Activated CD4-positive, alpha-beta memory T cell treated with anti-CD3 and anti-CD28 coated beads, Interleukin-2, amount 10 ng/mL, durations not matched to agents 7 days and 5 days (primary cell): ENCODE measurements at places on chromosomes 7 and 10. TPM values are rescaled to one million over a fixed set of nuclear protein-coding genes. Genes with fewer than 3 reads are reported as not detected.

The OR2A2 gene
- not detected for total RNA-seq

The STEAP4 gene
- not detected for total RNA-seq

The OR9A2 gene
- not detected for total RNA-seq

GRCh38 chr7:119578116-119578515 is 694.9 kb upstream of the KCND2 start:
- no peaks in the 10 kb centered on the region for H3K4me1 ChIP-seq
- no peak overlapping the region for H3K4me3 ChIP-seq
- H3K27ac ChIP-seq, result no peak overlapping the region
- DNase-seq, result no peak
- no peaks in the 10 kb centered on the region for H3K27me3 ChIP-seq
- H3K36me3 ChIP-seq, result no peaks in the 10 kb centered on the region

DNA sequence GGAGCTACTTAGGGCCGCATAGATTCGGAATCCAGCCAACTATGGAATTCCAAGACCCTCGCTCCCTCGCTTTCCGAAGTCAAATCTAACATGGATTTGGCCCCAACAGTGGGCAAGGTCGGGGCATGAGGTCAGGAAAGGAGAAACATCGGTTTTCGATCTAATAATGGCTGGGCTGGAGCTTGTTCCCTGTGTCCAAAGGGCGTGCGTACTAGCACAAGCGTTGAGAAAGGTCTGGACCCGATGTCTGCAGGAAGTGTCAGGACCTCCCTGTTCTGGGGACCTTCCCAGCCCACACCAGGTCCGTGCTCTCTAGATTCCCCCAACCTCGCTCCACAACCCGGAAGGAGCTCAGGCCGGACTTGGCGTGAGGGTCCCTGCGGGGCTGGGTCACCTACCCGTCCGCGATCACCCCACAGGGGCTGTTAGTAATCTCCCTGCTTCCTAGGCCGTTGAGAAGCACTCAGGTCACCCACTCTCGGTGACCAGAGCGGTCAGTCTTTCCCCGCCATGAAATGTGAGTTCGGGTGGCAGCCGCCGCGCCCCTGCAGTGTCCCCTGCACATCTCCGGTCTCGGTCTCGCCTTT is 4.8 kb downstream of the FEZF1 start:
- no peak overlapping the region for H3K27ac ChIP-seq
- peaks cover 5% of the 10 kb centered on the region for H3K36me3 ChIP-seq
- no peak for DNase-seq
- no peaks in the 10 kb centered on the region for H3K4me1 ChIP-seq
- H3K4me3 ChIP-seq, result no peak overlapping the region

DNA sequence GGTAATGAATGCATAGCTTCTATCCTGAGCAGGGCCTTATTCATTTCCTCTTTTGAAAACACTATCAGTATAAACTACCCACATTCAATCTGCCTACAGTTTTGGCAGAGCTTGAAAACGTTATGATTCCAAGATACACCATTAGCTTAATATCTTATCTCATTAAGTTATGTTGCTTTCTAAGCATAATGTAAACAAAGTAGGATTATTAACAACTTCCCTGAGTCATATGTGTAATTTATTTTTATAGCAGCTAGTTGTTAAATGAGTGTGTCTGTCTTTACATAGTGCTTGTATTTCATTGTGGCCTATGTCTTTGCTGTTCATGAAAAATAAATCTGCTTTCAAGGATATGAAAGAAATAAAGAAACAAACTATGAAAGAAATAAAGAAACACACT is 106.2 kb upstream of the DLX6 start:
- H3K4me1 ChIP-seq, result no peaks in the 10 kb centered on the region
- no peak overlapping the region for H3K4me3 ChIP-seq
- no peaks in the 10 kb centered on the region for H3K36me3 ChIP-seq
- no peak for DNase-seq
- peaks cover 6% of the 10 kb centered on the region for H3K27me3 ChIP-seq
- no peak overlapping the region for H3K27ac ChIP-seq

- H3K4me3 ChIP-seq, result no peak overlapping the region
- no peaks in the 10 kb centered on the region for H3K4me1 ChIP-seq
- no peak for DNase-seq
- H3K36me3 ChIP-seq, result peaks cover 3% of the 10 kb centered on the region
- H3K27me3 ChIP-seq, result peaks cover 16% of the 10 kb centered on the region
These were observed 1.7 kb upstream of the NKX6-2 start for GRCh38 chr10:132787495-132788179.
